Tibial nerve (tissue), 4 donors: ENCODE measurements at places on chromosomes 5 and 9. TPM values are rescaled to one million over a fixed set of nuclear protein-coding genes. Genes with fewer than 3 reads are reported as not detected.

GRCh38 chr9:123338710-123339665 is 17.0 kb upstream of the CRB2 start:
- DNase-seq = no peak
- H3K4me3 ChIP-seq = no peak overlapping the region
- H3K27me3 ChIP-seq = no peaks in the 10 kb centered on the region
- no peak overlapping the region for H3K27ac ChIP-seq
- no peaks in the 10 kb centered on the region for H3K36me3 ChIP-seq

DNA sequence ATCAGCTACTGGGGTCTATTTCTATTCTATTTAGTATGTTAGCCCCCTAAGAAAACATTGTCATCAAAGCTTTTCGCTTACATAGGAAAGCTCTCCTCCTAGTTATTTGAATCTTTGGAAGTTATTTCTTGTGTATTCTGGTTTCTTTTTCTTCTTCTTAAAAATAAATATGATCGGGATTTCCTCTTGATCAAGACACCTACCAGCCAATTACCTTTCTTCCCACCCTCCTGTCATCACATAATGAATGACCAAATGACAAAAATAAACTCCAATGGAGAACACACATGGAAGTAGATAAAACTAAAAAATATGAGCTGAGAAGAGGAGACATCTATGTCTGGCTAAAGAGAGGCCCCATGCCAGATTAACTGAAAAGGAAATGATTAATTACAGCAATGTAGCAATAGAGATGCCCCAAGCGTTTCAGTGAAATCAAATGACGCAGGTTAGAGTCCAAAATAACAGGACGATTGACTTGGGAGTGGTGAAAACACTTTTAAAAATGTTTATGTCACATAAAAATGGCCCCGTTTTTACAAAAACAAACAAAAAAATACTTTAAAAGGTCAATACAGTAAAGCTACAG is 59.5 kb upstream of the PCSK1 start:
- H3K4me3 ChIP-seq = no peak overlapping the region
- no peaks in the 10 kb centered on the region for H3K4me1 ChIP-seq
- no peaks in the 10 kb centered on the region for H3K27me3 ChIP-seq
- no peaks in the 10 kb centered on the region for H3K36me3 ChIP-seq
- H3K27ac ChIP-seq = no peak overlapping the region

DNA sequence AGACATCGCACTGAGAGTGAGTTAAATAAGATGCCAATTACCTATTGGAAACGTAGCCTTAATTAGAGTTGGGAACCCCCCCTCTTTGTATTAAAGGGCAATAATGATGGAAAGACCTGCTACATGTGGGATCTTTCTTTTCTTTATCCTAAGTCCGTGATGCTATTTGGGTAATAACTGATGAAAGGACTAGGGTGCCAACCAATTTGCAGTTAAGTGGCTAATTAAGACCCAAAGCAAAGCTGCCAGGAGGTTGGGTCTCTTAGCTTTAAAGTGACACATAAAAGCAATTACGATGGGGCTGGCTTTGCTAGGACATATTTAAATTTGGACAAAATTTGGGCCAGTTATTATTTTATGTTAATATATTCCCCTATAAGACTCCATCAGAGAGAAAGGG is 728.8 kb downstream of the NR2F1-AS1 start:
- H3K4me3 ChIP-seq = no peak overlapping the region
- DNase-seq = no peak
- H3K36me3 ChIP-seq = no peaks in the 10 kb centered on the region
- no peaks in the 10 kb centered on the region for H3K4me1 ChIP-seq
- no peak overlapping the region for H3K27ac ChIP-seq
- H3K27me3 ChIP-seq = no peaks in the 10 kb centered on the region

- peaks cover 3% of the 10 kb centered on the region for H3K36me3 ChIP-seq
- H3K4me1 ChIP-seq = peaks cover 87% of the 10 kb centered on the region
- H3K27ac ChIP-seq = no peak overlapping the region
- no peak overlapping the region for H3K4me3 ChIP-seq
- H3K27me3 ChIP-seq = no peaks in the 10 kb centered on the region
These were observed 13.7 kb upstream of the FAM120AOS start for GRCh38 chr9:93467062-93467416.

DNA sequence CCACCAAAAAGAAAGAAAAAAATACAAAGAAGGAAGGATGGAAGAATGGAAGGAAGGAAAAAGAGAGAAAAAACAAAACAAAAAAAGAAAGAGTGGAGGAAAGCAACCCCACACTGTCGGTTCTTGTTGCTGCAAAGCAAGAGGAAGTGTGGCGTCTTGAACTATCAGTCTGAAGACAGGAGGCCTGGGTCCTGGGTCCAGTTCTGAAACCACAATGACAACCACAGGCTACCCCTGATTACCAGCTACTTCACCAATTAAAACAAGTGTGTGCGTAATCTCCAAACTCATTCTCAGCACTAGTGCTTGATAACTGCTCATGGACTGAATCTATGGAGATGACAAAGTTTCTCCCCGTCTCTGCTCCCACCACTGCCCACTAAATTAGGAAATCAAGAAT is 93.7 kb downstream of the RASEF start:
- H3K36me3 ChIP-seq = no peaks in the 10 kb centered on the region
- H3K27me3 ChIP-seq = no peaks in the 10 kb centered on the region
- no peak for DNase-seq
- no peaks in the 10 kb centered on the region for H3K4me1 ChIP-seq
- H3K4me3 ChIP-seq = no peak overlapping the region
- H3K27ac ChIP-seq = no peak overlapping the region

The PRLR gene
- total RNA-seq = 4.8 TPM

The RASEF gene
- 0.21 TPM for total RNA-seq

The ORM2 gene
- not detected for total RNA-seq

The SPATA31E1 gene
- total RNA-seq = not detected

The BHMT2 gene
- 56.5 TPM for total RNA-seq

The GALNT10 gene
- 24.1 TPM for total RNA-seq

The FCN1 gene
- total RNA-seq = under 0.01 TPM

The DAB2IP gene
- 50.4 TPM for total RNA-seq
